ENCODE measurements at places on chromosomes 4 and X. TPM values are rescaled to one million over a fixed set of nuclear protein-coding genes. Genes with fewer than 3 reads are reported as not detected.

GRCh38 chr4:145218251-145218650 is 37.9 kb upstream of the OTUD4 start:
- DNase-seq = no peak

DNA sequence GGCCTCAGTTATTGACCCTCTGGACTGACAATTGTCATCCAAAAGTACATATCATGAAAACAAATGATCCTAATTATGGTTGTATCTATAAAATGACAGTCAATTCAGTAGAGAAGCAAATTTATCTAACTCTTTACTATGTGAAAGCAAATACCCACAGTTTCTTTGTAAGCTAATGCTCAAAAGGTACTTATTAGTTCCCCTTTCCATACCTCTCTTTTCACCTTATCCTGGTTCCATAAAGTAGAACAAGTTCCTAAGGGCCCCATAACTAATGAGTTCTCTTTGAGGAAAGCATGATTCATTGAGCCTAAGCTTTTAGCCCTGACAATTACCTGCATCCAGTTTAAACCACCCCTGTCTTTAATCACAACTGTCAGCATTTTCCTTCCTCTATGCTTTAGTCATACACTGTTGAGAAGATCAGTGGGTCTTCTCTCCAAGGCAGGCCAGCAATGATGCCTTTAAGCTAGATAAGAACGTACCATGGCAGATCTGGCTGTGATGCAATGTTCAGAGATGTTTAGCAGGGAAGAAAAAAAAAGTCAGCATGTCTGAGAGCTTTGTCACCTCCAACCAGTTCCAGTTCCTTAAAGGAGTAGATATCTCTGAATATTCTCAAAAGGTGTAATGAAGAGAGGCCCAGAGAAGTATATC is 179.7 kb upstream of the RASGEF1B start:
- DNase-seq = no peak

HTRA3 gene
- 124 TPM for total RNA-seq

- no peak for DNase-seq
These were observed 83.9 kb upstream of the CPEB2 start for GRCh38 chr4:14918336-14918735.

- no peak for DNase-seq
These were observed 29.1 kb downstream of the PHKA1 start for GRCh38 chrX:72685018-72685417.

DNA sequence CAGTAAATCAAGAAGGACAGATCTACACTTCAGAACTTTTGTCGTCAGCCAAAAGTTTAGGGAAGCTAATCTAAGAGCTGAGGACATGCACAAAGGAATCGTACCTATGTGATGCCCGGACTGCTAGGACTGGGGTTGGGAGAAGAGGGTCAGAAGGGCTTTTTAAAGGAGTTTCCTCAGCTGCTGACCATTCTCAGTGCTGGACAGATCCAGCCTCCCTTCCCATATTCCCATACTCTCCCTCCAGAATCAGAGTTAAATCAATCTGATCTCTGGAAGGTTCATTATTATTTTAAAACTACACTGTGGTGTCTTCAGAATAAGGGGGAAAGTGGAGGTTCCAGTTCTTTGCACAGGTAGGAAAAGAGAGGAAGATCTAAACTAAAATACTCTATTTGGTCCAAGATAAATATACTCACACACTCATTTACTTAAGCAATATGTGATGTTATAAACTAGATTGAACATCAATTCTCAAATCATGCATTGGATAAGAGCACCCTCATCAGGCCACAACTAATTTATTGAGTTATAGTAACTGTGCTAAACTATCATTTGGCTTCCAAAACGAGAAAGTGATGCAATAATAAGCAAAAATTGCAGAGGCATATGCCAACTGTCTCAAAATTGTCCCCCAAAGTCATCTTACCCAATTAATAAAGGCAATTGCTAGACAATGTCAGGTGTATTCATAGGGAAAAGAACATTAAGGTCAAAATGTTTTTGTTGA is 124.7 kb downstream of the HNRNPD start:
- DNase-seq = no peak

- DNase-seq = no peak
These were observed 87.5 kb downstream of the RBM46 start for GRCh38 chr4:154868414-154869194.
